ENCODE measurements at places on chromosomes 5 and 9.

DNA sequence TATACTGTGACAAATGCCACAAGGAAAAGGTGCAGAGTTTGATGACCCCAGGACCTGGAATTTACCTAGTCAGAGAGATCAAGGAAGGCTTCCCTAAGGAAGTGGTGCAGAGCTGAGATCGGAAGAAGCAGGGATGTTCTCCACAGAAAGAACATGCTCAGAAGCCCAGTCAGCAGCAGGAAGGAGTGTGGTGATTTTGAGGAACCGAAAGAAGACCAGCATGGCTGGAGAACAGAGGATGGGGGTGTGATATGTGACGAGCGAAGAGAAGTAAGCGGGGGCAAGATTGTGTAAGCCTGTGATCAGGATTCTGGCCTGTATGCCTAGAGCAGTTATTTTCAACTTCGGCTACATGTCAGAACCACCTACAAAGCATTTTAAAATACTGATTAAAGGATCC lies 18.7 kb upstream of the PIK3R1 start:
- no peak for DNase-seq

GRCh38 chr5:2861605-2862004 lies 110.1 kb upstream of the IRX2 start:
- peak; percentile 57 for DNase-seq

GRCh38 chr9:124602204-124602603 lies 95.0 kb upstream of the NR5A1 start:
- peak; percentile 62 for DNase-seq

DNA sequence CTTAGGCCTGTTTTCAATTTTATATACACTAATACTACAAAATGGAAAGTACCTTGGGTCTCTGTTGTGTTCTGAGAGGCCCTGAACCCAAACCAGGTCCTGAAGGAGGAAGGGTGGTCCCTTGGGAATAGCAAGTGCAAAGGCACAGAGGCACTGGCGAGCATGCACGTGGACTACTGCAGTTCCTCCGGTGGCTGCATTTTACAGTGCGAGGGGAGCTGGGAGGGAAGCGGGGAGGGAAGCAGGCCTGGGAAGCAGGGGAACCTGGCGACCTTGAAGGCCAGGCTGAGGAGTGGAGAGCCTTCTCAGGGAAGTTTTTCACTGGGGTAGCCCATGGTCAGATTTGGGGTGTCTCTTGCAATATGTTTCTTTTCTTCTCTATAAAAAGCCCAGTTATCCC lies 33.9 kb downstream of the MORN5 start:
- DNase-seq: no peak

DNA sequence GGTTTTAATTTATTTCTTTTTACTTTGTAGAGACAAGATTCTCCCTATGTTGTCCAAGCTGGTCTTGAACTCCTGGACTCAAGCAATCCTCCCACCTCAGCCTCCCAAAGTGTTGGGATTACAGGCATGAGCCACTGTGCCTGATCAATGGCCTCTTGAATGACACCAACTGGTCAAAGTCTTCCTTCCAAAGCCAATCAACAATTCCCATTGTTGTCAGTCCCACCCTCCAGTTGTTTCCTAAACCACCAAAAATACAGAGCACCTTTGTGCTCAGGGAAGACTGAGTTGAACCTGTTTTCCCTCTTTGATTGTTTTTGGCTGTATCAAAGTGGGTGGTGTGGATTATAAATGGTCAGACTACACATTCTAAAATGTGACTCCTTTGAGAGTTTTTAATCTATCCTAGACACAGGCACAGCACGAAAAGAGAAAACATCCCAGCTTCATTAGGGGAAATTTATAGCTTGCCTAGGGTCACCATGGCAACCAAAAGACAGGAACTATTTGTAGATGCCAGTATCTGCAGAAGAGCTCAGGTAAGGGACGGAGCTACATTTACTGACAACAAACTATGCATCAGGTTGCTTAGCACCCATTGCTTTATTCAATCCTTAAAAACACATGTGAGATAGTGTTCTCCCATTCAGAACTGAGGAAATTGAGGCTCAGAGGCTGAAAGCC lies 27.6 kb upstream of the ATP6V1G1 start:
- DNase-seq: no peak

GRCh38 chr9:13832446-13832845 lies 481.5 kb downstream of the NFIB start:
- DNase-seq: no peak

- DNase-seq: no peak
Measured at GRCh38 chr5:71882826-71883741, 164.0 kb downstream of the CARTPT start.

DNA sequence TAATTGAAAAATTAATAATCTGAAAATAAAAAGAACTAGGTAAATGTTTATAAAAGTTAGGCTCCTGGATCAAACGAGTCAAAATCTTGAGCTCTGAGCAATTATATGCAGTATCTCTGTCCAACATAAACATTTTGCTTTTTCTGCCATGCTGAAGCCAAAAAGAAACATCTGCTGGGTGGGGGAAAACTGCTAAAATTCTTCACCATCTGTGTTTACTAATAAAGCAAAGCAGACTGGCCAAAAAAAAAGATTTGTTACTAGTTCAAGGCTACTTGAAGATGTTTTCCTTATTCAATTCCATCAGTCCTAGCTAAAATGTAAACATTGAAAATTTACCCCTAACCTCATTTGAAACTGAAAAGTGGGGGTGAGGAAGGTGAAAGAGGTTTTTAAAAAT lies 29.7 kb downstream of the GTF3C4 start:
- no peak for DNase-seq

GRCh38 chr5:44713446-44713845 lies 95.3 kb upstream of the MRPS30 start:
- DNase-seq: no peak

DNA sequence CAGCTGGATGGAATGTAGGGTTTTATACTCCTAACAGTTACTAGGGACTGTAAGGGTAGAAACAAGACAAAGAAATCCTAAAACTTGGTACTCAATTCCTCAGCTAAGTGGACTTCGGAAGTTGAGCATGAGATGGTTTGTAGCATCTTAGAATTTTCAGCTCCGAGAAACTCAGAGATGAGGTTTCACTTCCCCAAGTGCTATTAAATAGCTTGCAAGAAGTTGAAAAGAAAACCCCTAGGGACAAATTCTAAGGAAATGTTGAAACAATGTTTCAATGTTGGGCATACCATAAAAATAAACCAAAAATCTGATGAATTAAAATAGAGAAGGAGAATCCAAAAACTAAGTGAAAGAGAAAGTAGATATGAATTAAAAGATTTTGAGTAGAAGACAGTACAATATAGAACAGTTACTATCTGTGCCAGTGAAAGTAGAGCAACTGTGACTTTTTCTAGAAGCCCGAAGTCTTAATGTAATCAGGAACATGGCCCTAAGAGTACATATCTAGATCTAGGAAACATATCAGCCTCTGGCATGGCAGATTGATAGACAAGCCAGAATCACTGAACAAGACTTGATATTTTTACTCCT lies 308.6 kb upstream of the RGMB start:
- DNase-seq: no peak

- peak; percentile 84 for DNase-seq
Measured at GRCh38 chr9:136339173-136339957, 12.0 kb downstream of the GPSM1 start.

GRCh38 chr5:164727012-164727411 lies 1221.6 kb downstream of the MAT2B start:
- no peak for DNase-seq

DNA sequence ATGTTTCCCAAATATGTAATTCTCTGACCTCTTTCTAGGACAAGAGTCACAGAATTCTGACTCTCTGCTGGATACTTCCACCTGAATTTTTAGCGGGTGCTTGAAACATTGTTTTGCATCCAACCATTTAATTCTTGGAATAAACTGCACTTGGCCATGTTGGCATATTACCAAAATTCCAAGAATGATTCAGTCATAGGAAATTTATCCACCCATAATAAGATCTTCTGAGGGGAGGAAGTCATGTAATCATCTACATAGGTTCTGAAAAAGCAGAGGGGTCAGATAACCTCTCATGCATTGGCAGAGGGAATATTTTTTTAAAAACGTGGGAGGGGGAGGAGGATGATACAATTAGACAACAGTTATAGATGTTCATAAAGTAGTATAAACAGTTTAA lies 156.9 kb downstream of the PAM start:
- peak; percentile 65 for DNase-seq

DNA sequence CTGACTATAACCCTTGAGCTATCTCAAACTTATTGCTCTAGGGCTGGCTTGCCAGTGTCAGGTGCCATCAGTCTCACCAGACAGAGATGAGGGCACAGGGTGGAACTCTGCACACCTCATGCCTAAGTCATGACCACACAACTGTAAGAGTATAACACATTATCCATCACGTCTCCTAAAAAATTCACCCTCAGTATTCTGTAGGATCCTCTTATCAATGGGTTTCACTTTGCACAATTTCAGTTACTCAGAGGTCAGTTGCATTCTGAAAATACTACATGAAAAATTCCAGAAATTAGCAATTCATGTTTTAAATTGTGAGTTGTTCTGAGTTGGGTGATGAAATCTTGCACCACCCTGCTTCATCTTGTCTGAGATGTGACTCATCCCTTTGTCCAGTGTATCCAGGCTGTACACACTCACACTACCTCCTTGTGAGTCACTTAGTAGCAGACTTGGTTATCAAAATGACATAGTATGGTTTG lies 690.9 kb upstream of the CDH18 start:
- DNase-seq: peak; percentile 85

- DNase-seq: no peak
Measured at GRCh38 chr9:12790883-12791282, 16.1 kb downstream of the LURAP1L start.

DNA sequence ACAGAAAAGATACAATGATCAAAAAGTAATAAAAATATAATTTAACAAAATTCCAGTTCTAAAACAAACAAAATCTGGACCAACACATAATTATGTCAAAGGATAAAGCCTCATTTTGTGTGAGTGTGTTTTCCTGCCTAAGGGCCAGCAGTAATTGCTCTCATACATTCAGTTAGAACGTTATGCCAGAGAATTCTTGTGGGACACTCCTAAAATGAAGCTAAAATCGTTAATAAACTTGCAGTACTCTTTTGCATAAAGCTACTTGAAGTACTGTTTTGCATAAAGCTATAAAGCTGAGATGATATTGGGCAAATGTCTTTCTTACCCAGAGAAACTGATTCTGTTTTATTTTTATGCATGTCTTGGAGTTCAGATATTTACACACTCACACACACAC lies 1072.3 kb downstream of the MAT2B start:
- no peak for DNase-seq

GRCh38 chr5:136285096-136285855 lies 80.1 kb downstream of the TRPC7 start:
- no peak for DNase-seq

- no peak for DNase-seq
Measured at GRCh38 chr9:113471143-113471542, 7.6 kb downstream of the RGS3 start.

DNA sequence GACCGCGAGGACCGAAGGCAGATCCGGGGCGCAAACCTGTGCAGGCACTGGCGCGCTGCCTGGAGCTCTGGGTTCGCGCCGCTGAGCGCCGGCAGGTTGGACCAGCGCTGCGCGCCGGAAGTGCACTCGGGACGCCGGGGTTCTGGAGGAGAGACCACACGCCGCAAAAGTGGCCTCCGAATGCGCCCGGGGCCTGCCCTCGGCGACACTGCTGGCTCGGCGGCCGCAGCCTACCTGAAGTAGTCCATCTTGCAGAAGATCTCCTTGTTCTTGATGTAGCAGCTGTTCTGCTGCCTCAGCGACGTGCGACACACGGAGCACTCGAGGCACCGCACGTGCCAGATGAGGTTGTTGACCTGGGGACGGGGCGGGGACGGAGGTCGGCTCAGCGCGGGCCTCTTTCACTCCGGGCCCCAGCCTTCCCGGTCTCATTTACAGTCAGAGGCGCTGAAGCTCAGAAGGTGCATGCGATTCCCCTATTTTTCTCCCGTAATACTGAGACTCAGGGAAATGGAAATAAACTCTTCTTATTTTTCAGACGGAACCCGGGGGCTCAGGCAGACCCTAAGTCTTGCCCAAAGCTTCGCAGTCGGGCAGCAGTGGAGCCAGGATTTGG lies 2.5 kb downstream of the LHX6 start:
- DNase-seq: no peak

DNA sequence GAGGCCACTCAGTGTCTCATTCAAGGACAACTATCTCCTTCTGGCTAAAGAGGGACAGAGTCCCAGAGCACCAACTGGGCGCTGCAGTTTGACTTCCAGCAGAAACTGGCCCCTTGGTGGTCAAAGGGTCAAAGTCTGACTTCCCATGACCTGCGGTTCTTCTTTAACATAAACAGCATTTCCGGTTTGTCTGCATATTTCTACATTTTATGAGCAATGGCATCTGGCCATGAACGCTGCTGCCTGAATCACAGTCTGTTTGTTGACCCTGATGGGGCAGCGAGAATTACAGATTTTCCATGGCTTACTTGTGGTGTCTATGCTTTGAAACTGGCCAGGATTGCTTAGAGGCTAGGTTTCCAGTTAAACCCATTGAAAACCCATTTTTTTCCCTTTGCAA lies 1.3 kb downstream of the TNFSF15 start:
- DNase-seq: peak; percentile 85

GRCh38 chr5:179348011-179348530 lies 2.8 kb upstream of the ADAMTS2 start:
- DNase-seq: no peak

DNA sequence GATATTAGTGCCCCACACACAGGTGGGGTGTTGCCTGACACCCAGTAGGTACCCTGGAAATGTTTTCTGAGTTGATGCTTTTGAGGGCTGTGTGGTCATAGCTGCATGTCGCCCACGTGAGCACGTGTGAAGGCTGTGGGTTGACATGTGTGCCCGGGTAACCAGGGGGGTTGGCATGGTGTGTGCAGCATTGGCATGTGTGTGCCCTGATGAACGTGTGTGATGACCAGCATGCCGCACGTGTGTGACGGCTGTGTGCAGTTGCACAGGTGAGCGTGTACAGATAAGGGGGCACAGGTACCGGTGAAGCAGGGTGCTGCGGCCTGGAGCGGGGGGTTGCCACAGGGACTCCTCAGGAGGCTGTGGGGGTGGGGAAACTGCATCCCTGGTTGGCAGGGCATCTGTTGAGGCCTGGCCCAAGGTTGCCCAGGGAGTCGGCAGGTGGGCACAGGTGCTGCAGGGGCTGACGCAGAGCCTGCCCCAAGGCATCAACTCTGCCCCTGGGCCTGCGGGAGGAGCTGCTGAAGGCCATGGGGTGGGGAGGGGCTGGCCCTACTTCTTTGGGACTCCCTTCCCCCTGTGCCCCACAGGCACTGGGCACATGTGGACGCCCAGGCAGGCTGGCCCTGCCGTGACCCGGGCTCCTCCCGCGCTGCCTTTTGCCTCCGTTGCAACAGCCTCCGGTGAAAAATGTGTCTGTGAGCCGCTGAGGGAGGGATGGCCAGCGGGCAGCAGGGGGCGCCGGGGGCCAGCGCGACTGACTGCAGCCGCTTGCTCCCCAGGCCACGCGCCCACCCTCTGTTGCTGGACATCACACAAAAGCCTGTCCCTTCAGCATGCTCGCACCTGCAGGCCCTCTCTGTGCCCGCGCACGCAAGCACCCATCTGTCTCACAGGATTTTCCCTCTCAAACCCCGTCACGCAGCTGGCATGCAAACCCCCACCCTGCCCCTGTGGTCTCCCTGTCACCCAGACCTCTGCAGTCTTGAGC lies 2.2 kb downstream of the UNC5A start:
- DNase-seq: peak; percentile 49

GRCh38 chr5:28523888-28524635 lies 1485.7 kb upstream of the CDH9 start:
- DNase-seq: peak; percentile 26

All from RWPE1 (cell line).